Naive thymus-derived CD8-positive, alpha-beta T cell (primary cell): ENCODE measurements at places on chromosomes 5 and 9. TPM values are rescaled to one million over a fixed set of nuclear protein-coding genes. Genes with fewer than 3 reads are reported as not detected.

DNA sequence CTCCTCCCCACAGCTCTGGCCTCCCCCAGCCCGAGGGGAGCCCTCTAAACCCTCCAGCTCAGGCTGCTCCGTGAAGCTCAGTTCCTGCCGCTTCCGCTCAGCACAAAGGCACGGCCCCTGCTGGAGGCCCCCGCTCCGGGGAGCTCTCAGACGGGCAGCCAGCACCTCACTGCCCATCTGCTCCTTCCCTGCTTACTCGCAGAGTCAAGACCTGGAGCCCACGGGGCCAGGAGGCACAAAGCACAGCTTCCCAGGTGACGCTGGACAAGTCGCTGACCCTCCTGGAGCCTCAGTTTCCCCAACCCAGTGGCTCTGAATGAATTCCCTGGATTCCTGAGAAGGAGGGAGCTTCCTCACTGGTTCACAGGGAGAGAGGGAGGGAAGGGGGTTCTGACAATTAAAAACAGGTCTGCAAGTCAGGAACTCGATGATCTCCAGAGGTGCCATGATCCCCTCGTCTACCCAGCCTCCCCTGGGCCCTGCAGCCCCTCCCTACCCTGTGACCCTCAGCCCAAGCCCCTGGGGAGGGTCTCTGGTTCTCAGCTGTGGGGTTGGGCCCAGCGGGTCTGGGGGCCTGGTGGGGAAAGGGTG, 36.2 kb downstream of the VAV2 start:
- peaks cover 29% of the 10 kb centered on the region for H3K4me1 ChIP-seq
- peak overlapping the region; percentile 78 for H3K27ac ChIP-seq
- H3K27me3 ChIP-seq = no peaks in the 10 kb centered on the region
- peak overlapping the region; percentile 73 for H3K4me3 ChIP-seq
- H3K36me3 ChIP-seq = no peaks in the 10 kb centered on the region
- no peak for DNase-seq

GRCh38 chr5:136064510-136064909, 35.7 kb downstream of the TGFBI start:
- H3K4me3 ChIP-seq = no peak overlapping the region
- H3K27me3 ChIP-seq = peaks cover 4% of the 10 kb centered on the region
- no peak overlapping the region for H3K27ac ChIP-seq

DNA sequence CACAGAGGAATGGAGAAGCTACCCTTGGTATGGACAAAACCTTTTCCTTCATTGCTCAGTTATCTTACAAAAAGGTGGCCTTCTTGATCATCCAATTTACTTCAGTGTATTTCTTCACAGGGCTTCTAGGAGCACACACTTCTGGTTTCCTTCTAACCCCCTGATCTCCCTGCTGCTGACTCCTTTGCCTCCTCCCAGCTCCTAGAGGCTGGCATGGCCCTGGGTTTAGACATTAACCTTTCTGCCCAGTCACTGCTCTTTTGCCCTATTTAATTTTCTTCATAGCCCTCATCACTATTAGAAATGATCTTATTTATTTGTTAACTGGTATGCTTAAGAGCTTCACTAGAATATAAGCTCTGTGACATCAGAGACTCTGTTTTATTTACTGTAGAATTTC, 63.2 kb downstream of the ANKRD55 start:
- H3K4me1 ChIP-seq = peaks cover 33% of the 10 kb centered on the region
- no peaks in the 10 kb centered on the region for H3K27me3 ChIP-seq
- H3K4me3 ChIP-seq = no peak overlapping the region
- H3K27ac ChIP-seq = no peak overlapping the region
- H3K36me3 ChIP-seq = no peaks in the 10 kb centered on the region

DNA sequence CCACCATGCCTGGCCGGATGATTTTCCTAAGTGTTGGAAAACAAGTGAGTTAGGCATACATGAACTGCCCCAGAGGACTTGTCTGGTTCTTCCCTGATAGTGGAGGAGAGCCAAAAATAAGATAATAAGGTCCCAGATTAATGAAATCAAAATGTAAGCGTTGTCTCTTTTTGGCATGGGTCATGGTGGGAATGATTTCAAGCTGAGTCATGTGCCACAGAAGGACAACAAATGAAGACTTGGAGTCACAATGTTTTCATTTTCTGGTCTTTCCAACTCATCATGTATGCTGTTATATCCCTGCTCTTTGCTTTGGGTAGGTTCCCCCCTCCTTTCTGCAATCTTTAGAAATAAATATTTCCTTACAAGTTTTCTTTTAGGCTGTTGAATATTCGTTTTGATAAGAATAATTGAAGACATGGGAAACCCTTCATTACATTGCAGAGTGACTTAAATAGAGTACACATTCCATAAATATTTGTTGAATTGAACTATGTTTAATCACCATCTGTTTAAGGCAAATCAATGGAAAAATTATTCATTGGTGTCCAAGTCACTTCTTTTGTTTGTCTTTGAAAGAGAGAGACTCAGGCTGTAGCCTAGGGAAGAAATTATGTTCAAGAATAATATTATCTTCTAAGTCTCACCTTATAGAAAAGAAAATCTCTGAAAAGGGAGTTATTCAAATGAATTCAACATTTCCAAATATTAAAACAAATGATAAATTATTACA, 196.3 kb downstream of the CSNK1G3 start:
- no peaks in the 10 kb centered on the region for H3K4me1 ChIP-seq
- H3K4me3 ChIP-seq = no peak overlapping the region
- H3K36me3 ChIP-seq = peaks cover 5% of the 10 kb centered on the region
- no peaks in the 10 kb centered on the region for H3K27me3 ChIP-seq

Gene ENC1
- 0.65 TPM for total RNA-seq

DNA sequence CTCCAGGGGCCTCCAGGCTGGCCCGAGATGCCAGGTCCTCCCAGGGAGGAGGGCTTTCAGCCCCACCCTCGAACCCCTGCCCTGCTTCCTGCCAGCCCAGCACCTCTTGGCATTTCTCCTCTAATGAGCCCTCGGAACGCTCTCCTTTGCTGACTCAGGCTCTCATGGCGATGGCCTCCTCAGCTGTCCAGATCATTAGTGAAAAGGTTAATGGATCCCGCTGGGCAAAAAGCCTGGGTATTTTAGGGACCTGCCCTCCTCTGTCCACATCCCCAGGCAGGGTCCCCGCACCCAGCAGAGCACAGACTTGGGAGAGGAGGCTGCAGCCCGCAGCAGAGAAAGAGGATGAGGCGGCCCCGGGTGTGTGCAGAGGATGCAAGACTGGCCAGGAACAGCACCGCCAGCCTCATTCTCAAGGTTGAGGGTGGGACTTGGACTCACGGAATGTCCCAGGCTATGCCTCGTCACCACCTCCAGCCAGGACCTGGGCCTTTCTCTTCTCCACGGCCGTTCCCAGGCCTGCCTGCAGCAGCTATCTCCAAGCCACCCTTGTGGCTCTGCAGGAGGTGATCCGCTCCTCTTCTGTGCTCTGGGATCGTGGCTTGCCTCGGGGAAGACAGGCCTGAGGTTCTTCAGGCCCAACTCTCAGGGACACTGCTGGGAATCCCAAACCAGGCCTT, 23.0 kb upstream of the ADAMTS2 start:
- no peak overlapping the region for H3K27ac ChIP-seq
- no peaks in the 10 kb centered on the region for H3K36me3 ChIP-seq
- H3K4me1 ChIP-seq = no peaks in the 10 kb centered on the region
- no peak for DNase-seq
- no peak overlapping the region for H3K4me3 ChIP-seq

Gene TSSK1B
- total RNA-seq = not detected

DNA sequence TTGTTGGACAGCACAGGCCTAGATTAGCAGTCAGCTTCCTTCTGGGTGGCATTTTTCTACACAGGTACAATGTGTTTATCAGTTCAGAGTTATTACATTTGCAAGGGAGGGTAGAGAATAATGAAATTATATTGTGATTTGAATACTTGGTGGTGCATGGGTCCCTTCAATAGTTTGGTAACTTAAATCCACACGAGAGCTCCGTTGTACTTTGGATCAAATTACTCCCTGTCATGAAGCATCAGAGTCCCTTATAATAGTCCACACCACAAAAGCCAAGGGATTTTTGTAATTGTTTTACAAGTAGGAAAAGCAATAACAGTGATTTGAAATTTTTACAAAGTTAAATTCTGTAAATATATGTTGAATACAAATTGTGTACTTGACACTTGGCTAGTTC, 552.4 kb downstream of the PDE4D start:
- H3K4me1 ChIP-seq = peaks cover 2% of the 10 kb centered on the region
- no peak overlapping the region for H3K27ac ChIP-seq
- peaks cover 38% of the 10 kb centered on the region for H3K27me3 ChIP-seq
- no peak overlapping the region for H3K4me3 ChIP-seq
- no peak for DNase-seq
- H3K36me3 ChIP-seq = no peaks in the 10 kb centered on the region

Gene GKAP1
- total RNA-seq = 15.5 TPM

GRCh38 chr5:42807722-42808447, 3.8 kb downstream of the SELENOP start:
- no peaks in the 10 kb centered on the region for H3K27me3 ChIP-seq
- peaks cover 7% of the 10 kb centered on the region for H3K36me3 ChIP-seq
- H3K4me1 ChIP-seq = peaks cover 6% of the 10 kb centered on the region
- DNase-seq = no peak

DNA sequence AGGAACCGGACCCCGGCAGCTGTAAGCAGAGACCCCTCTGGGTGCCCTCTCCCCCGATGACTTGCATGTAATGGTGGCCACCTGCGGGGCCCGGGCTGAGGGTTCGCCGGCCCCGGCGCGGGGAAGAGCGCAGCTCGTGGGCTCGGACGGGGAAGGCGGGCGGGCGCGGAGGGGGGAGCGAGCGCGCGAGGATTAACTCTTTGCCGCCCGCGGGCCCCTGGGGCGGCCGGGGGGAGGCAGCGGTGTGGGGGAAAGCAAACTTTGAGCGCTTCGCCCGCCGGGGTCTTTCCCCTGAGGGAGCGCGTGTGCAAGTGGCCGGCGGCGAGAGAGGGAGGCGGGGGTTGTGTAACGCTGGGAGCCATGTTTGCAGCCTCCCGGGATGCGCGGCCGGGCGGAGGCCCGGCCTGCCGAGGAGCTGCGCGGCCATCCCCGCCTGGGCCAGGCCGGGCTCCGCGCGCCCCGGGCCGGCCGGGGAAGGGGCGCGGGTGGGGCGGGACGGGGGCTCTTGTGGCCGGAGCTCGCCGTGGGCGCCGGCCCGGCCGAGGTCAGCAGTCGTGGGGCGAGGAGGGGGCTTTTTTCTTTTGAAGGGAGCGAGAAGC, 547 bp downstream of the ANP32B start:
- peak overlapping the region; percentile 78 for H3K4me3 ChIP-seq
- H3K27ac ChIP-seq = peak overlapping the region; percentile 78
- DNase-seq = peak; percentile 55
- no peaks in the 10 kb centered on the region for H3K36me3 ChIP-seq
- H3K27me3 ChIP-seq = no peaks in the 10 kb centered on the region

Gene RASEF
- not detected for total RNA-seq

Gene HRH2
- total RNA-seq = 2.4 TPM

Gene IDNK
- total RNA-seq = 11.4 TPM
